ENCODE measurements at places on chromosomes 4 and X. TPM values are rescaled to one million over a fixed set of nuclear protein-coding genes. Genes with fewer than 3 reads are reported as not detected.

- no peaks in the 10 kb centered on the region for H3K27me3 ChIP-seq
- H3K4me3 ChIP-seq: no peak overlapping the region
- H3K27ac ChIP-seq: no peak overlapping the region
- H3K4me1 ChIP-seq: no peaks in the 10 kb centered on the region
These were observed 17.4 kb downstream of the ATP5ME start for GRCh38 chr4:656436-657337.

GRCh38 chrX:77917294-77917933 lies 6.9 kb downstream of the ATP7A start:
- DNase-seq: peak; percentile 58
- H3K4me3 ChIP-seq: peak overlapping the region; percentile 20
- no peaks in the 10 kb centered on the region for H3K27me3 ChIP-seq
- no peak overlapping the region for H3K27ac ChIP-seq

DNA sequence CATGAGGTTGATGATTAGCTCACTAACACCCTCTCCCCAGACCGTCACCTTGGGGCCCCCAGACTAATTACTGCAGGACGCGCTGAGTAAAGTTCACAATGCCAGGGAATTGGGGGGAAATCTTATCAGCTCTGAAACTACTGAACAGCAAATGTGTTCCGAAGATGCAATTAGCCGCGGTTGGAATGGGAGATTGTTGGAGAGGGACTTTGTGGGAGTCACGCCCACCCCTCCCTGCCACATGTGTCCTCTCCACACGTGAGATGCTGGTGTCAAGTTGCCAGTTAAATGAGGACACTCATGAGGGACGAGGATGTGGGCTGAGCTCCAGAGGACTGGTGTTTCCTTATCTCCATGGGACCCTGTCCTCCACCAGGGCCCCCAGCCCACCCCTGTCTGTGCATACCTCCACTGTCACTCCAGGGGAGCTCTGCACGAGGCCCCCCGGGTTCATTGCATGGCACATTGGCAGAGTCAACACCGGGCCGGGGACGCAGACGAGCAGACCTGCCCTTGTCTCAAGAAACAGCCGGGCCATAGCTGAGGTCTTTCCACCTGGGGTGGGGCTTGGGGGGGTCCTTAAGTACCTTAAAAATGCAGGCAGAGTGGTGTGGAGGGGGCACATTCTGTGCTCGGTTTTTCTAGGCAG lies 175.4 kb upstream of the PSAPL1 start:
- H3K4me3 ChIP-seq: no peak overlapping the region
- no peak overlapping the region for H3K27ac ChIP-seq
- H3K36me3 ChIP-seq: no peaks in the 10 kb centered on the region
- no peaks in the 10 kb centered on the region for H3K4me1 ChIP-seq
- H3K27me3 ChIP-seq: peaks cover 20% of the 10 kb centered on the region

DNA sequence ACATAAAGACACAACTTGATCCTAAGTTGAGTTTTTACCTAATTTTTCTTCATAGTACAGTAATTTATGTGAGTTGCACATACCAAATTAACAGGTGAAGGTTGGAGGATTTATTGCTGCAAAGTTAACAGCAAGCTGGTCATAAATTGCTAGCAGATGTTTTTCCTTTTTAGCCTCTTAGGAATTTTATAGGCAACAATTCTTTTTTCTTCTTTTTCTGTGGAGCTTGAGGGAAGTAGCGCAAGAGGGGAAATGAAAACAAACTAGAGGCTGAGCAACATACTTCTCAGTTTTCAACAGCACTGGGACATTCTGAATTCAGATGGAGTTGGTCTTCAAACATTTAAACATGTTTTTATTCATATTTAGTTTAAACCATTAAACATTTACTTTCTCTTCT lies 63.7 kb upstream of the TLR2 start:
- H3K4me3 ChIP-seq: no peak overlapping the region
- H3K4me1 ChIP-seq: no peaks in the 10 kb centered on the region
- peaks cover 16% of the 10 kb centered on the region for H3K36me3 ChIP-seq
- H3K27me3 ChIP-seq: no peaks in the 10 kb centered on the region
- no peak overlapping the region for H3K27ac ChIP-seq

DNA sequence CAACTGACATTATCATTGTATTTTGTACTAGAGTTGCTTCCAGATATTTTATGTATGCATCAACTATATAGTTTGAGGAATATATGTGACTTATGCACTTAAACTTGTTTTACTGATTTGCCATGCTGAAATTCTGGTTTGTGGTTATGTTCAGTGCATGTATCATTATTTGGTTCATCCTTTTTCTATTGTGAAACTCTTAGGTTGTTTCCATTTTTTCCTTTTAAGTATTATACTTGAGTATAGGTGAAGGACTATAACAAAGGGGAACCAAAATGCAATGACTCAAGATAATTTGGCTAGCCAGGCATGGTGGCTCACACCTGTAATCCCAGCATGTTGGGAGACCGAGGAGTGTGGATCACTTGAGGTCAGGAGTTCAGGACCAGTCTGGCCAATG lies 21.1 kb upstream of the EPGN start:
- no peak for DNase-seq
- H3K4me3 ChIP-seq: no peak overlapping the region
- no peak overlapping the region for H3K27ac ChIP-seq

DNA sequence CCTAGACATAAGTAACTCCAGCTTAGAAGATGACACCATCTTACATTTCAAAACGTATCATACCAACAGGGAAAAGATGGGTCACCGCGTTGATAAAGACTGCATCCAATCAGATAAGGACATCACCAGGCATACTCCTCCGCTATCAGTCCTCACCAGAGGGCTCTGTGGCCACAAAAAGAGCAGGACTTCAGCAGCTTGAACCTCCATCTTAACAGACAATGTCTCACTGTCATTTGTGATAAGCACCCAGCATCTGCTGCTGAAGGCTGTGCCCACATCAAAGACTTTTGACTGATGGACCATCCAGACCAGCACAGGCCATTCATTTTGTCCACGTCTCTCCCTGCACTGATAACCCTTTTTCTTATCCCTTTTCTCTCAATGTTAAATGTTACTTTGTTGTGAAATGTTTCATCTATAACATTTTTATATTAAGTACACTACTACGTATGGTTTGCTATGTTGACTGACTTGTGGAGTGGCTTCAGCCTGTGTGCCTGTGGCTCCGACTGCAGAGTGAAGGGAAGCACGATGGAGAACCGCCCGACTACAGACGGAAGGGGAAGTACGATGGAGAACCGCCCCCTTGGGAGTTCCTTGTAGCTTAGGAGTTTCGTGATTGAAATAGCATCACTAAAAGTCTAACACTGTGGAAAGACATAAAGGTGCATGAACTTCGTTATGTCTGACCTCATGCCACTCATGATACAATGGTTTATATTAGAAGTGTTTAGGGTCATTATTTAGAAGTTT lies 595.4 kb upstream of the AGA start:
- DNase-seq: no peak
- H3K36me3 ChIP-seq: no peaks in the 10 kb centered on the region
- no peak overlapping the region for H3K4me3 ChIP-seq
- H3K27ac ChIP-seq: no peak overlapping the region

DNA sequence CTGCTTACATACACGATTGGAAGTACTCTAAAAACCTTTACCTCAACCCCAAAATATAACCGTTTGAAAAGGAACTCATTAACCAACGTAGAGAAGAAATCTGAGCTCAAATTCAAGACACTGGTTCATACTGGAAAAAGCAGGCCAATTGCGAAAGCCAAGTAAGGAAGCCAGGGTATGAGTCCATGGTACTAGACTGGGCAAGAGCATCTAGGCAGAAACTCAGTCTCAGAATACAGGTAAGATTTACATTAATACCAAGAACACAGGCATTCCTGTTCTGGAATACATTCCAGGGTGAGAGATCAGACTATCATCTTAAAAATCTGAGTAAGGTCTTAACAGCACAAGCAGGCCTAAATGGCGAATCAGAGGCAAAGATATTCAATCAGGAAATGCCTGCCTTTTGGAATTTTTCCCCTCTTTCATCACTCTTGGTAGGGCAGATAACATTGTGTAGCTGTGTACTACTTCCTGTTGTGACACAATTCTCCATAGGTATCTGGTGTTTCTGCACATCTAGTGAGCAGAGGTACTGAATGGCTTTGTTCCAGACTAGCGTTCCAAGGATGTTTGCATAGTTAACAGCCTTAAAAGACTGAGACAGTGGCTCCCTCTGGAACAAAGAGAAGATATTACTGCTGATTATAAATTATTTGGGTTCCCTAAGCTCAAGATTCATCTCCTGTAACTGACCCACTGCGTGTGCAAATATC lies 311.3 kb downstream of the PCDH19 start:
- H3K27ac ChIP-seq: no peak overlapping the region
- no peaks in the 10 kb centered on the region for H3K4me1 ChIP-seq
- no peaks in the 10 kb centered on the region for H3K36me3 ChIP-seq
- no peak overlapping the region for H3K4me3 ChIP-seq

DNA sequence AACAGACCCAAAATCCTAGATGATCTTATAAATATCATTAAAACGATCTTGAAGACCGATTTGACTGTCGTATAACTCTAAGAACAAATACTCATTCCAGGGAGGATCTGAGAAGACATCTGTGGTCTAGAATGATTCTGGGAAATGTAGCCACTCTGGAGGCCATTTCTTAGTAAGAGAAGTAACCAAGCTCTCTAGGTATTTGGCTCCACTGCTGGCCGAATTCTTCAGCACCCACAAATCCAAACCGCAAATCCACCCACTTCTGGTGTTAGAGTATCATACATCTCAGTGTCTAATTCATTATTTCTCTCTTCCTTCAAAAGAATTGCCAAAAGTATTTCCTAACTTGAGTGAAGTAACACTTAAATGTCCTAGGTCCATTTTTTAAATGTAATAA lies 23.9 kb downstream of the KLHL5 start:
- H3K4me1 ChIP-seq: peaks cover 28% of the 10 kb centered on the region
- H3K27me3 ChIP-seq: no peaks in the 10 kb centered on the region
- H3K36me3 ChIP-seq: peaks cover 8% of the 10 kb centered on the region
- peak; percentile 43 for DNase-seq

- peaks cover 4% of the 10 kb centered on the region for H3K4me1 ChIP-seq
- H3K27me3 ChIP-seq: no peaks in the 10 kb centered on the region
- no peak overlapping the region for H3K4me3 ChIP-seq
- DNase-seq: no peak
- no peak overlapping the region for H3K27ac ChIP-seq
These were observed 290.2 kb downstream of the FBXW7 start for GRCh38 chr4:152245680-152246079.

- no peak overlapping the region for H3K4me3 ChIP-seq
- H3K27me3 ChIP-seq: no peaks in the 10 kb centered on the region
- H3K4me1 ChIP-seq: no peaks in the 10 kb centered on the region
- DNase-seq: no peak
These were observed 1675.5 kb downstream of the STIM2 start for GRCh38 chr4:28536124-28536523.

- H3K4me3 ChIP-seq: no peak overlapping the region
- peak; percentile 62 for DNase-seq
- H3K36me3 ChIP-seq: no peaks in the 10 kb centered on the region
- H3K27me3 ChIP-seq: peaks cover 20% of the 10 kb centered on the region
- no peaks in the 10 kb centered on the region for H3K4me1 ChIP-seq
These were observed 107.9 kb downstream of the ABLIM2 start for GRCh38 chr4:8050555-8051206.

GRCh38 chrX:20479896-20480295 lies 213.2 kb upstream of the RPS6KA3 start:
- no peaks in the 10 kb centered on the region for H3K27me3 ChIP-seq
- H3K27ac ChIP-seq: no peak overlapping the region
- no peaks in the 10 kb centered on the region for H3K4me1 ChIP-seq
- no peak for DNase-seq
- no peak overlapping the region for H3K4me3 ChIP-seq

The COL4A5 gene
- 0.36 TPM for total RNA-seq

The CT47B1 gene
- not detected for total RNA-seq

The AREG gene
- under 0.01 TPM for total RNA-seq

The SPANXB1 gene
- not detected for total RNA-seq

The ASB9 gene
- not detected for total RNA-seq

The REELD1 gene
- not detected for total RNA-seq

The ATP11C gene
- total RNA-seq: 63.1 TPM

The SPANXD gene
- not detected for total RNA-seq

Measured in osteoblast (primary cell).